Lower lobe of right lung (tissue), 2 donors: ENCODE measurements at places on chromosomes 2 and 18. TPM values are rescaled to one million over a fixed set of nuclear protein-coding genes. Genes with fewer than 3 reads are reported as not detected.

INHA gene
- not detected for total RNA-seq

FAM228A gene
- total RNA-seq, result 0.89 TPM

GRCh38 chr18:75173738-75174137 lies 35.2 kb downstream of the PTGR3 start:
- H3K4me1 ChIP-seq, result no peaks in the 10 kb centered on the region
- no peak overlapping the region for H3K4me3 ChIP-seq
- H3K27ac ChIP-seq, result no peak overlapping the region
- no peaks in the 10 kb centered on the region for H3K27me3 ChIP-seq

CCDC74B gene
- 7.2 TPM for total RNA-seq

CSRNP3 gene
- 2.3 TPM for total RNA-seq
